Activated T-helper 2 cell treated with anti-CD3 and anti-CD28 coated beads, Interferon-gamma antibody, Interleukin-2, Interleukin-4, amounts not matched to agents 10 μg/mL and 5 μg/mL and 100 μg/mL, durations not matched to agents 14 hours and 24 hours and 36 hours (primary cell): ENCODE measurements at places on chromosomes 3 and 15. TPM values are rescaled to one million over a fixed set of nuclear protein-coding genes. Genes with fewer than 3 reads are reported as not detected.

GRCh38 chr3:14773691-14774128 lies 45.1 kb upstream of the FGD5 start:
- no peak for DNase-seq
- no peak overlapping the region for H3K27ac ChIP-seq
- H3K27me3 ChIP-seq: no peaks in the 10 kb centered on the region
- H3K36me3 ChIP-seq: no peaks in the 10 kb centered on the region
- no peak overlapping the region for H3K4me3 ChIP-seq

DNA sequence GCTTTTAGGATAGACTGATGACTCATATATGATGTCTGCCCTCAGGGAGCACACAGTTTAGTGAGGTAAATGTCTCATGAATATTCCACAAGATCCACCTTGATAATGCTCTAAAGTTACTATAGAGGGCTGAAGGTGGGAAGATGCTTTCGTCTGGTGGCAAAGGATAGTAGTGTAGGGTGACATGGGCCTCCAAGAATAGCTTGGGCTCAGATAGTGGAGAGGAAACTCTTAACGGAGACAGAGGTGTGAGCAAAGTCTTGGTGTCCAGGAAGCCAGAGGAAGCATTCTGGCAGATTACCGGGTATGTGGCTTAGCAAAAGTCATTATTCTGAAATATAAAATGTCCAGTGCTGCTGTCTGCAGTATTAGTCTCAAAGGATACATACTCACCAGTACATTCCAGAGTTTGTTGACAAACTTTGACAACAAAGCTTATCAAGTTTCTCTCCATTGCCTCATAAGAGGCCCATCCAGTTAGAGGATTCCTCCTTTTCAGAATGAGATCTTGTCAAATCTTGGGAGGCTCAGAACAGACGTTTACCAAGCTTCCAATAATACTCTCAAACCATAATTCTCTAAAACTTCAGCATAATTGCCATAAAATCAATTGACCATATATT lies 316.7 kb downstream of the LPP start:
- no peak overlapping the region for H3K4me3 ChIP-seq
- no peaks in the 10 kb centered on the region for H3K27me3 ChIP-seq
- H3K4me1 ChIP-seq: peaks cover 3% of the 10 kb centered on the region
- peaks cover 22% of the 10 kb centered on the region for H3K36me3 ChIP-seq
- no peak overlapping the region for H3K27ac ChIP-seq

GRCh38 chr15:44596511-44597010 lies 59.6 kb downstream of the EIF3J start:
- no peak overlapping the region for H3K4me3 ChIP-seq
- peaks cover 24% of the 10 kb centered on the region for H3K4me1 ChIP-seq
- no peak overlapping the region for H3K27ac ChIP-seq
- H3K27me3 ChIP-seq: no peaks in the 10 kb centered on the region
- DNase-seq: no peak
- H3K36me3 ChIP-seq: peaks cover 51% of the 10 kb centered on the region

DNA sequence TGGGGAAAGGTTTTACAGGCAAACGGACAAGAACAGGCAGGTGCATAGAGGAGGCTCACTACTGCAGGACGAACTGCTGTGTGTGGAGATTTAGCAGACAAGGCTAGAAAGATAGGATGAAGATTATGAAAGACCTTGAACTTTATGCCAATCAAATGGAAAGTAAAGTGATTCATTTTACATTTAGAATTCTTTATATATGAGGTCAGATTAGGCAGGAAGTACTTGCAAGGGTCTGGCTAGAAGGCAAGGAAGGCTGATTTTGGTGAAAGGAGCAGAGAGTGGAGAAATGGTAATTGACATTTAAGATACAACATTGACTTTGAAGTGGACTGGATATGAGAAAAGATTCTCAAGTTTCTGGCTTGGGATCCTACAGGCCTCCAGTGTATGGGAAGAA lies 33.6 kb downstream of the PLSCR4 start:
- no peaks in the 10 kb centered on the region for H3K27me3 ChIP-seq
- H3K36me3 ChIP-seq: no peaks in the 10 kb centered on the region
- H3K27ac ChIP-seq: no peak overlapping the region
- DNase-seq: no peak
- H3K4me1 ChIP-seq: no peaks in the 10 kb centered on the region

DNA sequence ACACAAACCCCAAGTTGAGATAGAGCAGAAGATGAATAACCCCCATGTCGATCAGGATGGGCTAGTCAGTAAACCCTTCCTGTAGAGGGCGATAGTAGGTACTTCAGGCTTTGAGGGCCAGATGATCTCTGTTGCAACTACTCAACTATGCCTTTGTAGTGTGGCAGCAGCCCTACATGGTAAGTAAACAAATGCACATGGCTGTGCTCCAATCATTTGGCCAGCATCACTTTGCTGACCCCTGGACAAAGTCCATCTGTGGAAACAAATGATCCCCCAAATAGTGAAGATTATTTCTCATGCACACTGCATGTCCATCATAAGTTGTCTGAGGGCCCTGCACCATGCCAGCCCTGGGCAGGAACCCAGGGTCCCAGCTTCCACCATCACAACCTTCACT lies 402.2 kb upstream of the PROK2 start:
- no peaks in the 10 kb centered on the region for H3K36me3 ChIP-seq
- no peak for DNase-seq
- H3K27ac ChIP-seq: no peak overlapping the region
- no peak overlapping the region for H3K4me3 ChIP-seq
- peaks cover 5% of the 10 kb centered on the region for H3K27me3 ChIP-seq

DNA sequence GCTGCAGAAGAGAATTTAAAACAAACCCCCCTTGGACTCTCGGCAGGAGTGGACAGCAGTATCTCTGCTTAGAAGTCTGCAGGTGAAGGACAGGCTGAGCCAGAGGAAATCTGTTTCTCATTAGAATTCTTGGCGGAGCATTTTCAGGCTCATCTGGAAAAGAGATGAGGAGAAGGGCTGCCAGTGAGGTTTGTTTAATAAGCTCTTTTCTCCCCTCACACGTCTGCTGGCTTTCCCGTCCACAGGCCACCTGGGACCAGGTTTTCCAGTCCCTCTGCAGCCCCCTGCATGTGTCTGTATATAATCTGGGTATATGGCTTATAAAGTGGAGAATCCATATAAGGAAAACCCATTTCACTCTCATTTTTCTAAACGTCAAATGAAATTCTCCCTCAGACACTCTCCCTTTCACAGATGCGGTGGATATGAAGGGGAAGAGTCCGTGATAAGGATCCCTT lies 155.4 kb upstream of the TPM1 start:
- no peaks in the 10 kb centered on the region for H3K36me3 ChIP-seq
- no peak overlapping the region for H3K4me3 ChIP-seq
- H3K27me3 ChIP-seq: peaks cover 19% of the 10 kb centered on the region
- no peak for DNase-seq

GRCh38 chr3:143896486-143896885 lies 48.2 kb upstream of the SLC9A9 start:
- no peak overlapping the region for H3K27ac ChIP-seq
- no peak for DNase-seq
- H3K4me1 ChIP-seq: no peaks in the 10 kb centered on the region
- H3K36me3 ChIP-seq: no peaks in the 10 kb centered on the region

DNA sequence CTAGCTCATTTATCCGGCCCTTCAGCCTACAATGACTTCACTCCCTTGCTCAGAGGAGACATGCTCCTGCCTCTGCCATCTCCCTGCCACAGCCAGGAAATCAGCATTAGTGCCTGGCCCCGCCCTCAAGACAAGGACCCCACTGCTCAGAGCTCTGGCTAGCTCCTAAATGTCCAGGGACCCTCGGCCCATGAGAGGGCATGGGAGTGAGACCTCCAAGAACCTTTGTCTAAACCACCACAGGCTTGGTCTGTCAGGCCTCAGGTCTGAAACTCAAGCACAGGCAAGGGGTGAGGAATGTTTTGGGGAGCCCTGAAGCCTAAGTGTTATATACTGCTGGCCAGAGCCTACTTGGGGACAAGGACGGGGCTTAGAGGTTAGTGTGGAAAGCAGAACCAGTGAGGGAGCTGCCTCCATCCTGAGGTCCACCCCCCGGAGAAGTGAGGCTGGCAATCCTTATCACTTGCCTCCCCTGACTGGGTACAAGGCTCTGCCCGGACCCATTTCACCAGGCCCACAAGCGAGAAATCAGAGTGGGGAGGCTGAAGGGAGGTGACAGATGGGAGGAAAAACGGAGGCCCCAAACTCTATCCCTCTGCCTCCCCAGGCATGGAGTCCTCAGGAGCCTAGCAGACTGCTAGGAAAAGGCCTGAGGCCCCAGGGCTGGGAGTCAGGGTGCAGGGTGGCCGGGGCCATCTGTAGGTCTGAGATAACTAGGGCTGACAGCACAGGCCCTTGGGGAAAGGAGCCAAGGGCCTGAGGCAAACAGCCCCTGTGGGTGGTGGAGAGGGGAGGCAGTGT lies 18.8 kb downstream of the SHF start:
- H3K27ac ChIP-seq: no peak overlapping the region
- DNase-seq: no peak
- peaks cover 8% of the 10 kb centered on the region for H3K4me1 ChIP-seq
- no peaks in the 10 kb centered on the region for H3K27me3 ChIP-seq
- peaks cover 5% of the 10 kb centered on the region for H3K36me3 ChIP-seq
- H3K4me3 ChIP-seq: no peak overlapping the region

DNA sequence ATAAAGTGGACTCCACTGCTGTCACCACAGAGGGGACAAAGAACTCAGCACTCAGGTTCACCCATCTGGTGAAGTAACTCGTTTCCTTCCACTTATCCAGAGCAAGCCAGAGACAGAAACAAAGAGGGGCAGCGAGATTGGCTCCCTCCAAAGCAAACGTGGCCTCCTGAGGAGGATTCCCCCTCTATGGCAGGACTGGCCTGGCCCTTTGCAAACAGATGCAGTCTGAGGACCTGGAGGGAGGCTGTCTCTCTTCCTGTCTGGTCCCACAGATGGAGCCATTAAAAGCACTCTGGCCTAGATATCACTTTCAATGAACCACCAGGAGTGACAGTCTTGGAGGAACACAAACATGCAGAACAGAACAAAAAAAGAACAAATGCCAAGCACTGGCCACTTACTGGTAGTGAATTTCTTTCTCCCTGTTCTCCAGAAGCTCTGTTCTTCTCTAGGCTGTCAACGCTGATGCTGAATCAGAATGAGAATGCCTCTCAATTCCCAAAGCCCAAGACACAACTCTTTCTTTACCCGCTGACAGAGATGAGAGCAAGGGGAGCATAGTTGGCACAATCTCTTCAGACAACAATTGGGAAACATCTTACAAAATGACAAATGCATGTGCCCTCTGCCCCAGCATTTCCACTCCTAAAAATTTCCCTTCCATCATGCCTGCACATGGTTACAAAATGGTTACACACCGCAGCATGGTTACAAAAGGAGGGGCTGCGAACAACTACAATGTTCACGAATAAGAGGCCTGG lies 14.3 kb downstream of the KLHL25 start:
- no peak for DNase-seq
- H3K27me3 ChIP-seq: no peaks in the 10 kb centered on the region
- H3K4me1 ChIP-seq: peaks cover 34% of the 10 kb centered on the region
- no peak overlapping the region for H3K4me3 ChIP-seq

- DNase-seq: no peak
- peak overlapping the region; percentile 75 for H3K4me3 ChIP-seq
- peaks cover 79% of the 10 kb centered on the region for H3K4me1 ChIP-seq
- no peaks in the 10 kb centered on the region for H3K27me3 ChIP-seq
- H3K27ac ChIP-seq: peak overlapping the region; percentile 99
Measured at GRCh38 chr3:30631243-30631904, 25.0 kb downstream of the TGFBR2 start.

GRCh38 chr15:55343168-55343567 lies 24.1 kb downstream of the PIGB start:
- H3K27ac ChIP-seq: no peak overlapping the region
- DNase-seq: no peak
- H3K4me3 ChIP-seq: no peak overlapping the region

DNA sequence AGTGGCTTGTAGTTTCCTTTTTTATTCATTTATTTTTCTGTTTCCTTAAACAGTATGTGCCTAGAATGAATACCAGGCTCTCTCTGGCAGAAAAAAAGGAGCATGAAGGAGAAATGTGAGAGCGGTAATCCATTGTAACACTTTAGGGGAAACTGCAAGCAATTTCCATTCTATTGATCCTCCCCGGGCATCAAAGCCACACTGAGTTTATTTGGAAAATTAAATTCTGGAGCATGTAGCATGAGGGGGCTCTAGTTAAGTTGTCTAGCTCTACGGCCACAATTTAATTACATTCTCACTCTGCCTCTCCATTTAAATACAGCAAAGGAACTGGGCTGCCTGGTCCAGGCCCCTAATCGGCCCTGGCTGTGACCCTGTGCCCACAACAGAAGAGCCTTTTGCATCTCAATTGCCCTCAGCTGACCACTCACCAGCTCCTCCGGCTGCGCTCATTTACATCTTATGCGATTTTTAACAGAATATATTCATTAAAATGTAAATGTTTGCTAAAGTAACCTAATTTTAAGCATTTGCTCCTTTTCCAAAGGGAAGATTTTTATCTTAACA lies 72.9 kb downstream of the MEGF11 start:
- H3K4me3 ChIP-seq: no peak overlapping the region
- no peaks in the 10 kb centered on the region for H3K4me1 ChIP-seq
- peaks cover 28% of the 10 kb centered on the region for H3K27me3 ChIP-seq
- H3K27ac ChIP-seq: no peak overlapping the region
- H3K36me3 ChIP-seq: no peaks in the 10 kb centered on the region

- H3K4me1 ChIP-seq: no peaks in the 10 kb centered on the region
- H3K27ac ChIP-seq: no peak overlapping the region
- no peaks in the 10 kb centered on the region for H3K27me3 ChIP-seq
- no peak for DNase-seq
- no peaks in the 10 kb centered on the region for H3K36me3 ChIP-seq
- H3K4me3 ChIP-seq: no peak overlapping the region
Measured at GRCh38 chr15:97836003-97836402, 124.5 kb upstream of the ARRDC4 start.

GRCh38 chr15:53872410-53872809 lies 105.8 kb upstream of the UNC13C start:
- H3K27ac ChIP-seq: no peak overlapping the region
- no peak for DNase-seq
- no peaks in the 10 kb centered on the region for H3K4me1 ChIP-seq
- no peaks in the 10 kb centered on the region for H3K36me3 ChIP-seq

GRCh38 chr15:21267671-21268395 lies 172.5 kb downstream of the POTEB3 start:
- DNase-seq: no peak
- no peak overlapping the region for H3K27ac ChIP-seq
- H3K4me3 ChIP-seq: no peak overlapping the region
- H3K4me1 ChIP-seq: peaks cover 3% of the 10 kb centered on the region
- peaks cover 12% of the 10 kb centered on the region for H3K27me3 ChIP-seq

DNA sequence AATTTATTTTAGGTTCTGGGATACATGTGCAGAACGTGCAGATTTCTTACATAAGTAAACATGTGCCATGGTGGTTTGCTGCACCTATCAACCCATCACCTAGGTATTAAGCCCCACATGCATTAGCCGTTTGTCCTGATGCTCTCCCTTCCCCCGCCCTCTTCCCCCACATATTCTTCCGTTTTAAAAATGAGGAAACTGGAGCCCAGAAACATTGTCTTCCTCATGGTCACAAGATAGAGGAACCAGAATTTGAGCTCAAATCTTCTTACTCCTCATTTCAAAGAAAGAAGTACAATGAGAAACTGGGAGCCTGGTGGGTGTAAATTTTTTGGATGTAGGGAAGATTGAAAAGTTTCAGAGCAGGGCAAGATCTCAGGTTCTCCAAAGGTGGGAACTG lies 56.1 kb upstream of the USP3 start:
- peaks cover 2% of the 10 kb centered on the region for H3K4me1 ChIP-seq
- H3K36me3 ChIP-seq: no peaks in the 10 kb centered on the region
- peaks cover 7% of the 10 kb centered on the region for H3K27me3 ChIP-seq
- no peak overlapping the region for H3K27ac ChIP-seq
- H3K4me3 ChIP-seq: no peak overlapping the region

The DPPA2 gene
- not detected in 2 replicates for total RNA-seq

The IRAK2 gene
- 2.4 and 2.6 TPM in 2 replicates for total RNA-seq

The FBXW12 gene
- 0.14 TPM in 1 of 2 replicates, not detected in the other for total RNA-seq

The COL8A1 gene
- not detected in 2 replicates for total RNA-seq

The ZNF639 gene
- 34.3 and 38.7 TPM in 2 replicates for total RNA-seq

The CISH gene
- 351 and 355 TPM in 2 replicates for total RNA-seq

The SHC4 gene
- total RNA-seq: 8.3 and 8.9 TPM in 2 replicates

The SLC12A1 gene
- not detected in 2 replicates for total RNA-seq
